Mesangial cell (primary cell): ENCODE measurements at places on chromosomes 6 and 20. TPM values are rescaled to one million over a fixed set of nuclear protein-coding genes. Genes with fewer than 3 reads are reported as not detected.

Gene SAMD3
- 0.25 and 0.33 TPM in 2 replicates for total RNA-seq

Gene PRSS16
- total RNA-seq = 2.0 and 4.1 TPM in 2 replicates

Gene XKR7
- not detected in 2 replicates for total RNA-seq

Gene ATP5F1E
- 15.5 and 16.9 TPM in 2 replicates for total RNA-seq

Gene JPH2
- 0.33 and 1.9 TPM in 2 replicates for total RNA-seq

Gene UCKL1
- total RNA-seq = 31.1 and 38.3 TPM in 2 replicates

Gene DACT2
- total RNA-seq = under 0.01 and 1.3 TPM in 2 replicates

Gene RUNX2
- 20.2 and 27.0 TPM in 2 replicates for total RNA-seq

Gene DCBLD1
- total RNA-seq = 30.0 and 74.8 TPM in 2 replicates

Gene TAGAP
- total RNA-seq = not detected in 2 replicates

Gene SCUBE3
- total RNA-seq = 2.3 and 3.4 TPM in 2 replicates

Gene TSHZ2
- total RNA-seq = 0.33 and 5.6 TPM in 2 replicates

Gene LPA
- not detected in 2 replicates for total RNA-seq

Gene DDO
- 0.16 and 0.25 TPM in 2 replicates for total RNA-seq
